Activated naive CD4-positive, alpha-beta T cell (primary cell): ENCODE measurements at places on chromosomes 3 and 15.

GRCh38 chr15:35330048-35330695 lies 215.8 kb downstream of the DPH6 start:
- no peak for DNase-seq

DNA sequence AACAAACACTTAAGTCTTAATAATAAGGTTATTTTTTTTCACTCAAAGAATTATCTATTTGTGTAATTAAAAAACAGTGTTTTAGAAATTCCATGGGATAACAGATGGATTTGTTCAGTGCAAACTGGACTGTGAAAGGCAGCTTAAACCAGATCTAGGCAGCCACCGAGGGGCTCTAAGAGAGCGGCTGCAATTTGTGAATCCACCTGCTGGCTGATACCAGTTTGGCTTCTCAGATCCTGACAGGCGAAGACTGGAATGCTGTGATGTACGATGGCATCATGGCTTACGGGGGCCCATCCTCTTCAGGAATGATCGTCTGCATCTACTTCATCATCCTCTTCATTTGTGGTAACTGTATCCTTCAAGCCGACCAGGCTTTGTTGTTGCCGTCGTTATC lies 119.6 kb downstream of the CHDH start:
- no peak for DNase-seq

DNA sequence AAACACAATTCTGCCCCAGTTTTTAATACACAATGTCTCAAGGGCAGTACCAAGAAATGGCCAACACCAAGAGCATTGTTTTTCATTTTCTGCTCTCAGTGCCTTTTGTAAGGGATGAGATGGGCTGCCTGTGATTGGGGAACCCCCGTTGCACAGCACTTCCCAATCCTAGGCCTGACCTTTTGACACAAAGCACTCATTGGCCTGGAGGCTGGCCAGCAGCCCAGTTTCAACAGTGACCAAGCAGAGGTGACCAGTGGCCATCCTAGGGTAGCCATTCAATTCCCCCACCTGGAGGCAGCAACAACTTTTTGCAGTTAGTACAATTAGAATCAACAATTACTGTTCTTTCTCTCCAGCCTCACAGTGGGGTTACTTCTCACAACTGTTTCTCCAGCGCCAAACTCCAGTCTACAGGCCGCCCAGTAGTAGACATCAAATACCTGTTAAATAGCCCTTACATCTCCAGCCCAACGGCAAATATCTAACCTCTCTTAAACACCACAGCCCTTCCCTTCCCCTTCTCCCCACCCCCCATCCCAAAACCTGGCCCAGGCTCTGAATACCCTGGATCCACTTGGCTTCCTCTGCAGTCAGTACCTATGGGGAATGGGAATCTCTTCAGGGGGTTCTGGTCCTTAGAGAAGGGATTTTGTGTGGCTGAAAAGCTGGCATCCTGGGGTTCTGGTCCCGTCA lies 8.9 kb upstream of the LRRC2 start:
- DNase-seq: no peak

DNA sequence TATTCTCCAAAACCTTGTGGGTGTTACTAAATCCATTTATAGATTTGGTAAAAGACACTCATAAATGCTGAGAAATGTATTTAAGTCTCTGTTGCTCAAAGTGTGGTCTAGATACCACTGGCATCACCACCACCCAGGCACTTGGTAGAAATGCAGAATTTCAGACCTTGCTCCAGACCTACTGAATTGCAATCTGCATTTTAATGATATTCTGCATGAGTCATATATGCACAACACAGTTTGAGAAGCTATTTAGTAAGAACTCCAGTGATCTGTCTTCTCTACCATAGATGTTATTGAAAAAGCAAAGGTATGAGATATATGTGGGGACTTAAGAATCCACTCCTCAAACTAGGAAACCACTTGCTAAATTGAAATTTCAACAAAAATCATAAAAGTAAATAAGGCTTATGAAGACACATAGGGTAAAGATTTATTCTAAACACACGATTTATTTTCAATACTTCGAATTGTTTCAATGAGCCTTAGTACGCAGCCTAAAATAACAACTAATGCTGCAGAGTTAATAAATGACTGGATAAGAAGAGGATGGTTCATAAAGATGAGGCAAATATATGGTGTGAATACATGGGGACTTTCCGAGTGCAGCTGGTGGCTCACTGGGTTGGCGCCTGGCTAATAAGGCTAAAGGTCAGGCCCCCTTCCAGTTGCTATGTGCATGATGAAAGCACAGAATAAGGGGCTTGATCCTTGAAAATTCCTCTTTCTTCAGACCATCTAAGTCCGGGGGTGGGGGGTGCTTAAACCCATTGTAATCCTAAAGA lies 813.3 kb downstream of the NR2F2 start:
- no peak for DNase-seq

GRCh38 chr3:10547841-10548783 lies 42.7 kb upstream of the ATP2B2 start:
- no peak for DNase-seq
